ENCODE measurements at places on chromosomes 16 and 17.
A peak's percentile ranks its signal among the peaks of the same experiment; 100 is the strongest.

DNA sequence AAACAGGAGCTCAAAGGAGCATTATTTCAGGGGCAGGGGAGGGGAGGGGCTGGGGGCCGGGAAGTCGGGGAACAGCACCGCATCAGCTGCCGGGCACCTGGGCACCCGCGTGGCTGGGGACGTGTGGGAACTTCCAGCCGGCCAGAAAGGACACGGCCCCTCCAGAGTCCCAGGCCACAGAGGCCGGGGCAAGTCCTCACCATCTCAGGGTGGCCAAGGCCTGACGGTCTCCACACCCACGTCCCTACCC is 1.1 kb downstream of the PGAP6 start:
- no peak for DNase-seq

DNA sequence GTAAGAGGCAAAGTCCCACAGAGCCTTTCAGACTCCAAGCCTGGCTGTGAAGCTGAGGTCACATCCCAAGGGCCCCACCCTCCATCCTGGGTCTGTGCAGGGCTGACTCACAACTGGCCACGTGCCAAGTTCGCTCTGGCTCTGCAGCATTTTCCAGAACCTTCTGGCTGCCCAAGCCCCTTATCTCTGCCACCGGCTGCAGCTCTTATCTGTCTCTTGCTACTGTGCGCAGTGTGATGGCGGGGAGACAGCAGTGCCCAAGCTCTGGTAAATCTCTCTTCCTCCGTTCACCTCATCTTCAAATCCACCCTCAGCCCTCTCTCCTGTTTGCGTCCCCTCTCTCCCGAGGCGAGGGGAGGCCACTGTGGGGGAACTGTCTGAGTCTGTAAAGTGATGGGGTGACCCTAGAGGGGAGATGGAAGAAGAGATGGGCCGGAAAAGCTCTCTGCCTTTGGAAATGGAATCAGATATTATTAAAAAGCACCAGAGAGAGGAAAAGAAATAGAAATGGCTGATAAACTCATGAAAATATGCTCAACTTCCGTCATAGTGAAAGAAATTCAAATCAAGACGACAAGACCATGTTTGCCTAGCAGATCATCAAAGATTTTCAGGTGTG is 162.7 kb upstream of the CDC42EP4 start:
- DNase-seq, result no peak

DNA sequence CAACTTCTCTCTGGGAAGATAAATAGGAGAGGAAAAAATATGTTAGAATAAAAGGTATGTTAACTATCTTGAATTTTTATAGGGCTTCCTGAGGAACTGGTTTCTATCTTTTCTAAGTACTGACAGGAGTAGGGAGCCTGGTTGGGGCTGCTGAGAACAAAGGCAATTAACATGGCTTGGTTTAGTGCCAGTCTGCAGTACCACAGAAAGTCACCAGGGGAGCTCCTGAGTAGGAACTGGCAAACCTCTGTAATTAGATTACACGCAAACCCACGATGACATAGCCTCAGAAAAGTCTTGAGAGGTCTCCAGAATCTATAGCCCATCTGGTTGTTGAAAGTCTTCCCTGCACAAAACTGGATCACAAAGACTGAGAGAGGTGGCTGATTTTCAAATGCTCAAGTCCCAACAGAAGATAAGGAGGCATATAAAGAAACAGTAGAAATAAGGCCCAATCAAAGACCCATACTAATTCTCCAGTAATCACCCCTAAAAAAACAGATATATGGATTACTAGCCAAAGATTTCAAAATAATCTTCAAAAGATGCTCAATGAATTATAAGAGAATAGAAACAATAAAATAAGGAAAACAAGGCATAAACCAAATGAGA is 11.7 kb upstream of the CNTNAP4 start:
- no peak for DNase-seq

DNA sequence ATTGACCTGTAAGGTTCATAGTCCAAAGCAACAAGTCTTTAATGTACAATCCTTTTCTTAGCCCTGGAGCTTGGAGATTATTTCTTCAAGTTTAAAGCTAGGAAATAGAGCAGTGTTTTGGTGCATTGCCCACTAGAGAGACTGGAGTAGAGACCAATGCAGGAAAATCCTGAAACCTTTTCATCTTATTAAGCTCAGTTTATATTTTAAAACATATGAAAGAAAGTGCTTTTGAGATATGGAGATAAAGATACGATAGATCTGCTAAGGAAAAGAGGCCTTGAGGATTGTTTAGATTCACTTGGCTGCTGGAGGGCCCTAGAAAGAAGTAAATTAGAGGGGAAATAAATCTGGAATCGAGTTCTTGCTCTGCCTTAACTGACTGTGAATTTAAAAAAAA is 212.0 kb downstream of the GRIN2A start:
- no peak for DNase-seq

DNA sequence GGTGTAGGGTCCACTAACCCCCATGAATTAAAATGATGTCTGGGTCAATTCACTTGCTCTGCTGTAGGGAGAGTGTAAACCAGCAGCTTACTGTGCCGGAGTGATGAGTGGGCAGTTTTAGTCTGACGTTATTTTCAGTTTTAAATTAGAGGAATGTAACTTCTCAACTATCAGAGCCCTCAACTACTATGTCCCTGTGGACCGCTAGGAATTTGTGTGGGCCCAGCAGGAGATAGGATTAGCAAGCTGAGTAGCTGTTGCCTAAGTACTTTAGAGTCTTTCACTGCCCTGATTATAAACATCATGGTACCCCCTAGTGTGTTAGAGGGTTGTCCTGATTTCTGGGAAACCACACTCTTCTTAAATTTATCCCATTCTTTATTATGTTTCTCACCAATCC is 11.4 kb downstream of the MARVELD3 start:
- no peak for DNase-seq

- no peak for DNase-seq
These were observed 612.8 kb upstream of the PSMD7 start for GRCh38 chr16:73683804-73684203.

- DNase-seq, result no peak
These were observed 931 bp upstream of the CPHXL start for GRCh38 chr16:75727221-75727620.

GRCh38 chr16:31458073-31458843 is 1.0 kb upstream of the ARMC5 start:
- no peak for DNase-seq

DNA sequence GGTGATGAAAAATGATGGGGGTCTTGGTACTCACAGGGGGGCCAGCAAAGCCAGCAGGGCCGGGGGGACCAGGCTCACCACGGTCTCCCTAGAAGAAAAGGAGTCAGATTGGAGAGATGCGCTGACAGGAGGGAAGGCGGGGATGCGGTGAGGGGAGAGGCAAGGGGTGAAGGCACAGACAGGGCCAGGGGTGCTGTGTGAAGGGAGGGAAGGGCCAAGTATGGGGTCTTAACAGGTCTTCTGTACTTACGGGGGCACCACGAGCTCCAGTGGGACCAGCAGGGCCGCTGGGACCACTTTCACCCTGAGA is 11.2 kb downstream of the COL1A1 start:
- no peak for DNase-seq

DNA sequence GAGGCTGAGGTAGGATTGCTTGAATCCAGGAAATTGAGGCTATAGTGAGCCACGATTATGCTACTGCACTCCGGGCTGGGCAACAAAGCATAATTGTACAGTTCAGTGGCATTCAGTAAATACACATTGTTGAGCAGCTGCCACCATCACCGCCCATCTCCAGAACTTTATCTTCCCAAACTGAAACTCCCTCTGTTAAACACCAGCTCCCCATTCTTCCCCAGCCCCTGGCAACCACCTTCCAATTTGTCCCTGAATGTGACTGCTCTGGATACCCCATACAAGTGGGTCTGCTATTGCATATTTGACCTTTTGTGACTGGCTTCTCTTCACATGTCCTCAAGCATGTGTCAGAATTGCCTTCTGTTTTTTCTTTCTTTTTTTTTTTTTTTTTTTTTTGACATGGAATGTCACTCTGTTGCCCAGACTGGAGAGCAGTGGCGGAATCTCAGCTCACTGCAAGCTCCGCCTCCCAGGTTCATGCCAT is 2.9 kb downstream of the RPL38 start:
- DNase-seq, result no peak

DNA sequence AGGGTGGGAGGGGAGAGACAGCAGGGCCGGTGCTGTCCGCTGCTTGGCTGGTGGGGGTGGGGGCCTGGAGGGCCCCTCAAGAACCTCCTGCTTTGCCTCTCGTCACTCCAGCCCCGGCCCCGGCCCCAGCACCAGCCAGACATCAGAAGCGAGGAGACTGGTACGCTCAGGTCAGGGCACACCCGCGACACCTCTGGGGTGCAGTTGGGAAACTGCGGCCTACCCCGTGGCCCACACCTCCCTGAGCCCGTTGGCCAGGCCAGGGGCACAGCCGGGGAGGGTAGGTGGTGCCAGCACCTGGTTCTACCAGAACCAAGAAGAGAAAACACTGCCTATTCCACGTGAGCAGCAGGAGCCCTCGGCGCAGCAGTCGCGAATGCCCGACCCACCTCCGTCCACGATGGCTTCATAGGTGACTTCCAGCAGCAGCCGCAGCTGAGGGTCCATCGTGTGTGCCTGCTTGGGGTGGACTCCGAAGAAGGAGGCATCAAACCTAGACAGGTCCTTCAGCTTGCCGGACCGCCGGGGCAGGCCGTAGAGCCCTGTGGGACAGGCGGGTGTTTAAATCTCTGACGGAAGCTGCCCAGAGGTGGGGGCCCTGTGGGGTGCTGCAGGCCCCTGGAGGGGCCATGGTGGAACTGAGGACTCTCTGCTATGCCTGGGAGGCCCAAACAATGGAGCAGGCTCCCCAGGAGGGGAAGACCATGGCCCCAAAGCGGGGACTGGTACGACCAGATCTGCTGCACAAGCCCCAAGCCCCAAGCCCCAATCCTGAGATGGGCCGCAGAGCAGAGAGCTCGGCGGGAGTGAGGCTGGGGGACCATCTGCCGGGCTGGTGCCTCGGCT is 2.9 kb downstream of the FASN start:
- no peak for DNase-seq

DNA sequence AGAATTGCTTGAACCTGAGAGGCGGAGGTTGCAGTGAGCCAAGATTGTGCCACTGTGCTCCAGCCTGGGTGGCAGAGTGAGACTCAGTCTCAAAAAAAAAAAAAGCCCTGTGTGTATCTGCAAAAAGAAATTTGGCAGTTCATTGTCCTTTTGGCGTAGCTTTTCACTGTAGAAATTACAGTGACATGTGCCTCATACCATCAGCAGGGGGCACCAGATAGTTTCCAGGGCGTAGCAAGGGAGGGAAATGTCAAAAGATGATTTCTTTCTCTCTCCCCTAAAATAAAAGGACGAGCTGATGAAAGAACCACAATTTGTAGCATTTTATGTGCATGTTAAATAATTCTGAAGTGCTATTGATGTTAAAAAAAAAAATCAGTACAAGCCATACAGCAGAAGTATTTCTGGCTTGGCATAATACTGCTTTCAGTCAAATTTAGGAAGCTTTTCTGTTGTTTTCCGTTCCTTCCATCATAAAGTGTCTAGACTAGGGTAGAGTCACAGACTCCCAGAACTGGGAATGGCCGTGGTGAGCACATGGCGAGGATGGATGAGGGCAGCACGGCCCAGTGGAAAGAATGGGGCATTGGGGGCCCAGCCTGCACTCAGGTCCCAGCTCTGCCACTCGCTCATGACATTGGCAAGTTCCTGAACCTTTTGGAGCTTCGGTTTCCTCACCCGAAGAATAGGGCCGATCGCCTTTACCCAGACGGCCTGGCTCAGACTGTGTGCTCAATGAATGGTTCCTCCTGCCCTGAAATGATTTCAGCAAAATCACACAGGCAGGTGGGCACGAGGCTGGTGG is 59.8 kb upstream of the RPH3AL start:
- no peak for DNase-seq

GRCh38 chr16:84258266-84258665 is 18.5 kb upstream of the KCNG4 start:
- DNase-seq, result no peak

DNA sequence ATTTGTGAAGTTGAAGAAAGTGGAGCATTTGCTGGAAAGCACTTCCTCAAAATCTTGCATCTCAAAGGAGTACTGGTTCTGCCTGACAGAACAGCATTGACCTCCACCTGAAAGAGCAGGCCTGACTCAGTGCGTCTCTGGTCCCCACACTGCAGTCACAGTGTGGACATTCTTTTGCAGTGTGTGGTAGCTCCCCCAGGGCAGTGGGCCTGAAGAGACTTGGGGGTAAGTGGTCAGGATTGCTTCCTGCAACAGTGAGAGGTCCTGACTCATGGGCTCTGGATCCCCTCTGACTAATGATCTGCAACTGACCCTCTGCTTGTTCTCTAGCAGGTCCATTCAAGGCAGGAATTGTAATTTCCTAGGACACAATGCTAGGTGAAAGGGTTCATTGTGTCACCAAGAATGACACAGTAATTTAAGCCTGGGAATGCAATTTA is 204.9 kb upstream of the KCNJ16 start:
- no peak for DNase-seq

GRCh38 chr17:38868817-38869525 is 887 bp upstream of the LASP1 start:
- DNase-seq, result peak; percentile 90

DNA sequence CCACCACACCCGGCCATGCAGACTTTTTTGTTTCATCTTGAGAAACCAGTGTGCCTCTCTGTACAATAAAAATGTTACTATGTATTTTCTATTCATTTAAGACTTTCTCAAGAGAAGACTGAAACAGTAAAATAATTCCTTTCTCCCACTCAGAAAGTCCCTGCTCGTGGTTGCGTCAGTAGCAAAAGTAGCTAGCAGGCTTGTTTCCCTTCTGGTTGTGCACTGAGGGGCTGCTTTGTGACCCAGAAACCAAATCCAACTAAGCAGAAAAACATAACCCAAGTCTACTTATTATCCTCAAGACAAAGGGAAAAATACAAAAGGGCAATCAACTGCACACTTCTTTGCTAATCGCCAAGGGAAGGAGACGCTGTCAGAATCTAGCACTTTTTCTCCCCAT is 3.4 kb upstream of the PNPO start:
- DNase-seq, result no peak

GRCh38 chr17:78231991-78232858 is 794 bp downstream of the TMEM235 start:
- DNase-seq, result no peak

GRCh38 chr17:51064061-51064735 is 56.5 kb downstream of the SPAG9 start:
- DNase-seq, result no peak

DNA sequence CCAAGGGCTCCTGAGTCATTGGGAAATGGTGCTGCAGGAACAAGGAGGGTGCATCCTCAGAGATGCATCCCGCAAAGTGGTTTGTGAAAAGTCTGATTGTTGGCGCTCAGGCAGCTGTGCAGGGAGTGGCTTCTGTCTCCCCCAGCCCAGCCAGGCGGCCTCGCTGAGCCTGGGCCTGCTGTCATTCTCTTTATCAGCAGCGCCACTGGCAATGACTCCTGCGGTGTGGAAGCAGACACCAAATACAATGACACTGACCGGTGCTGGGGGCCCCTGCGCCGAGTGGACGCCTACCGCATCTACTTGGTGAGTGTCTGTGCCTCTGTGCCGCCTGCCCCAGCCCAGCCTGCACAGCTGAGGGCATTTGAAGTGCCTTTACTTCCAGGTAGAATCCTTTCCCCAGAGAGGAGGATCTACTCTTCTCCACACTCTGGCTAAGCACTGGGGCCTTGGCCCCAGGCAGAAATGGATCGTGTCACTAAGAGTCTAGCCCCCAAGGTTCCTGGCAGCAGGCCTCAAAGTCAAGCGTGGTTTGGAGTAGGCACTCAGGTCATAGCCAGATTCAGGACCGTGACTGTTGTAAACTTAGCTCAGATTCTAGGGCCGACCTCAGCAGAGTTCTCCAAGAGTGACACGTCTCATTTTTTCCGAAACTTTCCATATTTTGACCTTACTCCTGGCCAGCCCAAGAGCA is 19.3 kb upstream of the NAT9 start:
- DNase-seq, result no peak

Data from dorsolateral prefrontal cortex (tissue), 122 donors.